ENCODE measurements at places on chromosomes 12 and 14.
A peak's percentile ranks its signal among the peaks of the same experiment; 100 is the strongest.

DNA sequence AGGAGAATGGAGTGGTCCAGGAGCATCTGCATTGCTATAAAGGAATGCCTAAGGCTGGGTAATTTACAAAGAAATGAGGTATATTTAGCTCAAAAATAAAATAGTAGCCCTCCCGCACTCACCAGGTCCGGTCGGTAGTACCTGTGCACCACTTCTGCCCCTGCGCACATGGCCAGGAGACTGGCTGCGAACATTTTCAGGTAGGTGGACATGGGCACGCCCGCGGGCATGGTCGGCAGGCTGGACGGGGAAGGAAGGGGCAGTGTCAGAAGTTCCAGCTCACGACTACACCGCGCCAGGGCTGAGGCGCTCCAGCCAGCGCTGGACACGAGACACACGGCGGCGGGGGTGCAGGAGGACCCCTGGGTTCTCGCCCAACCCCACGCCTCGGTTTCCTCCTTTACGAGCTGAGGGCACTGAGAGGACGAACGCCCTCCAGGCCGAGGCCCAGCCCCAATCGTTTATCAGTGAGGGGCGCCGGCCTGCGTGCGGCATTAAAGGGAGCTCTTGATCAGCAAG, 9.1 kb upstream of the TDG start:
- no peak for DNase-seq

- DNase-seq: no peak
Measured at GRCh38 chr12:44247588-44247987, 411.7 kb downstream of the TMEM117 start.

DNA sequence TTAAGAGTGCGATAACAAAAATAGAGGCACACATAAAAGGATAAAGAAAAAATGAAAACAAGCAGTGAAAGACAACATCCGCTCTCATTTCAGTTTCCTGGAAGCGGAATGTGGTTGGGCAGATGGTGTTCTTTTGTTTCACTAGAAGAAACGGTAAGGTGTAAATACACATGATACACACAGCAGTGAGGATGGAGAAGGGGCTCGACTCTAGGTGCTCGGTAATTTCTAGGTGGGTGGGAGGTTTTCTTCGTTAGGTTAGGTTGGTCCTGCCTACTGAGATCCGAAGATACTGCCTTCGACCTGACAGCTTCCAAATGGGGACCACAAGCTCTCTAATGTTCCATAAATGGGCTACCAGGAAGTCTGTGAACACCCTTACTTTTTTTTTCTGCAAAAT, 1082.5 kb downstream of the BCL11B start:
- DNase-seq: no peak

- DNase-seq: no peak
Measured at GRCh38 chr14:93395231-93395630, 35.5 kb upstream of the UNC79 start.

DNA sequence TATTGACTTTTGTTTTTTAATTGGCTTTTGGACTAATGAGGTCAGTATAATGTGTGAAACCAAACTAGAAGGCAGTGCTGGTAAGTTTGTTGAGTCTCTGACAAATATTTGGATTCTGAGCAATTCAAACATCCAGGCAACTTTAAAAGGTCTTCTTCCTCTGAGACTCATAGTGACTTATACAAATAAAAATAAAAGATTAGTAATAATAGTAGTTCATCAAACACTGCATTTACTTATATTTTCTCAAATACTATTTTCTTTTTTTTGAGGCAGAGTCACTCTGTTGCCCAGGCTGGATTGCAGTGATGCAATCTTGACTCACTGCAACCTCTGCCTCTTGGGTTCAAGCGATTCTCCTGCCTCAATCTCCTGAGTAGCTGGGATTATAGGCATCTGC, 337.9 kb downstream of the DAD1 start:
- DNase-seq: no peak

- no peak for DNase-seq
Measured at GRCh38 chr12:20704860-20705259, 9.7 kb downstream of the SLCO1C1 start.

- DNase-seq: peak; percentile 56
Measured at GRCh38 chr14:89365061-89365801, 51.8 kb downstream of the FOXN3 start.

DNA sequence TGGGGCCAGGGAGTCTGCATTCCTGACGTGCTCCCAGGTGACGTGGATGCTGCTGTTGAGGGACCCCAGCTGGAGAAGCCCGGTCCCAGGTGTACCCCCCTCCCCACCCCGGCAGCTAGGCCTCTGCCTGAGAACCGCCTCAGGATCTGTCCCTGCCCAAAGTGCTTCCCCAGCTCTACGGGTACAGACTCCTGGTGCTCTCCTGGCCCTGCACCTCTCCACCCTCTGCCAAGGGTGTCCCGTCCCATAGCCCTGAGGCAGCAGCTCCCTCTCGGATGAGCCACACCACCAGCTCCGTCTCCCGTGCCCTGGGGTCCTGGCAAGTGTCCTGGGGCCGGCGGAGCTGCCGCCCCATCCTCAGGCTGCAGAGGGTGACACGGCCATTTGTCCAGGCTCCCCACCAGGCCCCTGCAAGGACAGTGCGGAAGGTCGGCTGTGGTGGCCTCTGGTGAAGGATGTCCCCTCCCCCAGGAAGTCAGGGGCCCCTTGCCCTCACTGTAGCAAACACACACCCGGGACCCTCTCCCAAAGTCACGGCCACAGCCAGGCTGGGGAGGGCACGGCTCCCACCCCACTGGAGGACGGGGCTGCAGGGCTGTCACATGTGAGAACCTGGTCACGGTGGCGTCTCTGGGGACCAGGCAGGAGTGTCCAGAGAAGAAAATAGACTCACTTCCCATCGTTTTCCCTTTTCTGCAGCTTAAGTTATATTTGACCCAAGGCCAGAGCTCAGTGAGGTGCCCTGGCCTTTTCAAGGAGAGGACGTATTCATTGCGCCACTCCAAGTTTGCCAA, 74.4 kb upstream of the FBRSL1 start:
- no peak for DNase-seq

DNA sequence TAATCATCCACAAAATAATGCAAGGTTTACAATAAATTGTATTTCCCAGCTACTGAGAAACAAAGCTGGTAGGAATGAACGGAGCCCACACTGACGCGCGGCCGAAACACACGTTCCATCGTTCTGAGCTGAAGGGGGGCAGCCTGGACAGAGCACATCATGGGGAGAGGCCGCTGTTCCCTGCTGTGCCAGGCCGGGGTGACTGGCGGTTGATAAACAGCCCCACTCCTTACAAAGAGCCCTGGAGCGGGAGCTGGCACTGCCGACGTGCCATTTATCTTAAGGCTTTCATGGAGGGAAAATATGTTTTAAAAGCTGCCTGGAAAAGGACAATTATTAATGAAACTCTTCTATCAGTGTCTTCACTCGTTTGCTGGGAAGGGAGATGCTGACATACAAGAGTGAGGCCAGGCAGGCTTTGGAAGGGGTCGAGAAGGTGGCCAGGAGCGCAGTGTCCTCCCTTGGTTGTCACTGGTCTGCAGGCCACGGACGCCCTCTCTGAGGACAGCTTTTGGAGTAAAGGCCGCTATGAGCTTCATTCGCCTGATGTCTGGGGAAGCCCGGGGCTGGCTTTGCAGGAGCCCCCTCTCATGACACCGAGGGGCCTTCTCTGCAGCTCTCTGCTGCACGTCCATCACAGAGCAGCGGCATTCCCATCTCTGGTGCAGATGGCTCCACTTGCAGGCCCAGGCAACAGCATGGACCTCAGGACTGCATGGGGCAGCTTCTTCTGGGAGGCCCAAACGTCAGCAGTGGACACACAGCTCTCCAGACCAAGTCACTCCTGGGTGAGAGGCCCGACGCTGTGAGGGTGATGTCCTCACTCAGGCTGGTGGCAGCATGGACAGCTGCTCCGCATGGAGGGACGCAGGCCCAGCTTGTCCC, 355.3 kb upstream of the SFSWAP start:
- no peak for DNase-seq

DNA sequence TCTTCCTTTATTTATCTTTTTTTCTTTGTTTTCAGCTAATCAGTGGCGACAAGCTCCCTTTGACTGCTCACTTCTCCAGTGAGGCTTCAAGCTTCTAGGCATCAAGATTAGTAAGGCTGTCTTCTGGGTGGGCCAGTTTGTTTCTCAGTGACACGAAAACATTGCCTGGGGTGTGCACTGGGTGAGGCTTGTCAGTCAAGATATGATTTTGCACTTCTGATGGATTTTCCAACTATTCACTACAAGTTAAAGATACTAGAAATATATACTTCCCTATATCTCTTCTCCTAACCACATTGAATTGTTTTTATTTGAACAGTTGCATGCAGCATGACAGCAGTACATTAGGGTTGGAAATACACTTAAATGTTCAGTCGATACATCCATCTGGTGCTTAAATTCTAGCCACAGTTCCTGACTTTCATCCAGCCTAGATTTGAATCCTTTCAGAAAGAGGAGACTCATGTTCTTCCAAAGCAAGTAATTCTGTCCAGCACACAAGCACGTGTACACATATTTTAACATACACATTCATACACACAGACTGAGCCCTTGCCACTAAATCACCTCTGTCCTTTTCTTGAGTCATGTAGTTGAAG, 275.6 kb upstream of the NOVA1 start:
- no peak for DNase-seq

- DNase-seq: no peak
Measured at GRCh38 chr14:63666335-63666734, 24.7 kb upstream of the WDR89 start.

DNA sequence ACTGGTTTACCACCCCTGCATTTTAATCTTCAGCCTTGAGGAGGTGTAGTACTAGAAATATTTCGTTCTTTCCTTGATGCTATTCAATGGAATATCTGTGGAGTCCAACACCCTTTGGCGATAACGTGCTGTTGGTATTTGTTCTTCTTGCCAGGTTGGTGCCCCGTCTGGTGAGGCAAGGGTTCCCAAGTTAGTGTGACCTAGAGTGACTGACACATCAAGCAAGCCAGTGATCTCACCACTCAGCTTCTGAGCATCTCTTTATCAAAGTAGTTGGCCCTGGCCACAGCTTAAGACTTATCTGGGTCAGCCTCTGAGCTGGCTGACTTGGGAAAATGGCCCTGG, 60.2 kb downstream of the PLXNC1 start:
- no peak for DNase-seq

DNA sequence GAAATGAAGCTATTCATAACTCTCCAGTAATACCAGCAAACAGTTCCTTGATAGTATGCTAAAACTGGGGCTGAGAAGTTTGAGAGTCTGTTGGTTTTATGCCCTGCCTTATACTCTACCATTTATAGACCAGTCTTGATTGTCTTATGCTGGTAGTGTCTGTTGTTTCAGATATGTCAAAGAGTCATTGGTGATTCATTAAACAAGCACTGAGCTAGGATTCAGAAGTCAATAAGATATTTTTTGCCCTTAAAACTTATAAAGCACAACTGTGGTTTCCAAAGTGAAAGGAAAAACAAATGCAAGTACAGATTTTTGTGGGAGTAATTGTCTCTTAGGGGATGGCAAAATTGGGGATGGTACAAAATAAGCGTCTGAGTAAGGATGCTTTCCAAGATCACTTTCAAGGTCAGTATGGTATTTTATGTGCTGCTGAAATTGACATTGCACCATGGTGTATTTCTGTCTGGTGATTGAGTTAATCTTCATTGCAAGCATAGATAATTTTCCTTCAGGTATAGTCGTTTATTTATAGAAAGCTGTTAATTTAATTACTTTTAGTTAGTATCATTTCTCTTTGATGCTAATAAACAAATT, 289.5 kb upstream of the E2F7 start:
- no peak for DNase-seq

GRCh38 chr14:90603841-90604240, 207.0 kb downstream of the CALM1 start:
- DNase-seq: no peak

- no peak for DNase-seq
Measured at GRCh38 chr14:88196925-88197324, 126.1 kb downstream of the KCNK10 start.

GRCh38 chr14:38930898-38931297, 172.1 kb downstream of the SEC23A start:
- DNase-seq: no peak

DNA sequence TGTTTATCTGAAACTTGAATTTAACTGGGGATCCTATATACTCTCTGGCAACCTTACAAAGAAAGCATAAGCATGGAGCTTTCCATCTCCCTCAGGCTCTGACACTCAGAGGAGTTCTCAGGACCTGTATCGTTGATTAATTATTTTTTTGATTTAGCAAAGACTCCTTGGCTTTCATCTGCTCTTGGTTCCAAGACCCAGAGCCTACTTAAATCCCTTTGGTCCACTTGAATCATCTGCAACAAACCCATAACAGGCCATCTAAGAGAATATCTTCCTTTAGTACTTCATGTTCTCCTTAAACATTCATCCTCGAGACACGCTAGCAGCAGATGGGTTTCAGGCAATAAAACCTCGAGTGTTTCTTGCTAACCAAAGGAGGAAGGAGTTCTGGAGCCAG, 85.4 kb downstream of the ZFP36L1 start:
- DNase-seq: no peak

- no peak for DNase-seq
Measured at GRCh38 chr14:72591391-72591790, 302.5 kb downstream of the DPF3 start.

DNA sequence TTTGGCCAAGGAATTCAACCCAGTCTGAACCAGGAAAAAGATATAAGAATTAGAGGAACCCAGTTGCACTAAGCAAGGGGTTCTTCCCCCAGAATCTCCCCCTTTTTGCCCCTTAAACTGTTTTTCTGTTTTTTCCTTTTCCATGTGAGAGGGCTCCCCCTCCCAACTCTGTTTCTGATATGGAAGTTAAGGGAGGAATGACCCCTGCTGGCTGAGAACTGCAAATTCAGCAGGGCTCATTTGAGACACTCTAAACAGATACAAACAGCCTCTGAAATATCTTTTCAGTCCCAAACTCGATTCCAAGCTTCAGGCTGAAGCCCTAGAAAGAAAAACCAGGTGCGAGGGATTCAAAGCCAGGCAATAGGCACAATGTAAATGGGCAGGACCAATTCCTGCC, 132.7 kb downstream of the SLC41A2 start:
- no peak for DNase-seq

GRCh38 chr12:97552410-97553121, 90.0 kb downstream of the RMST start:
- DNase-seq: no peak

GRCh38 chr14:55477680-55478079, 37.3 kb upstream of the TBPL2 start:
- DNase-seq: no peak

GRCh38 chr12:113776536-113776935, 189.6 kb downstream of the RBM19 start:
- no peak for DNase-seq

GRCh38 chr14:36655963-36656686, 5.5 kb upstream of the PAX9 start:
- DNase-seq: no peak

- no peak for DNase-seq
Measured at GRCh38 chr12:105474672-105475071, 144.2 kb downstream of the C12orf75 start.

GRCh38 chr14:89139404-89140247, 277.4 kb downstream of the FOXN3 start:
- no peak for DNase-seq

DNA sequence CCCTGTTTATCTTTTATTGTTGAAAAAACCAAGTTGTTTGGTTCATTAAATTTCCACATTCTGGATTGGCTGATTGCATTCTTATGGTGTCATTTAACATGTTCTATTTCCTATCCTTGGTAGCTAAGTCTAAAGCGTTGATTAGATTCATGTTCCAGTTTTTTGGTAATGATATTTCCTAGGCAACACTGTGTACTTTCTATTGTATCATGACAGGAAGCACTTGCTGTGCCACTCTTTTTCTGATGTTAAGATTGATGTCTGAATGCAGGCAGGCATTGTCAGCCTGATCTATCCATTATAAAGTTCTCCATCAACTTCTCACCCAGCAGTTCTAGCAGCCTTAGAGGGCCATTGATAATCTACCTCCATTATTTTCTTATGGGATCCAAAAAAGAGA, 91.1 kb upstream of the ARID2 start:
- DNase-seq: no peak

- no peak for DNase-seq
Measured at GRCh38 chr12:89278862-89279261, 73.4 kb downstream of the DUSP6 start.
